ENCODE measurements at places on chromosomes 4 and X.

- no peak for DNase-seq
Measured at GRCh38 chrX:39643550-39643949, 454.2 kb downstream of the BCOR start.

DNA sequence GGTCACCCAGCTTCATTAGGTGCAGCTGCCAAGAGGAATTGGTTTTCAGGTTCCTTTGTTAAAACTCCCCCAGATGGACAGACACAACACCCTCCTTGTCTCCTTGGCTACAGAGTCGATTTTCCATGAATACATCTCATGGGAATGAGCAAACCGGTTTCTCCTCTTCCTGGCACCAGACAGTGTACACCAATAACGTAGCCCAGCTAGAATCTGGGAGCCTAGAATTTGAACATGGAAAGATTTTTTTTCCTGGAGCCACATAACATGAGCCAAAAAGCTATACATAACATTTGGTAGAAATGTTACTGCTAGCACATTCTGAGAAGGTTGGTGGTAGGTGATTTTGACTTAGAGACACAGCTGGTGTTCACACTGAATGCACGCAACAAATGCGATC, 62.9 kb upstream of the SLC34A2 start:
- DNase-seq = no peak

GRCh38 chrX:6175914-6176313, 52.8 kb downstream of the NLGN4X start:
- DNase-seq = no peak

- DNase-seq = no peak
Measured at GRCh38 chrX:2578864-2579263, 78.1 kb upstream of the DHRSX start.
